ENCODE measurements at places on chromosomes 1 and 21. TPM values are rescaled to one million over a fixed set of nuclear protein-coding genes. Genes with fewer than 3 reads are reported as not detected.

The TSSK3 gene
- 2.0 TPM for polyA plus RNA-seq

DNA sequence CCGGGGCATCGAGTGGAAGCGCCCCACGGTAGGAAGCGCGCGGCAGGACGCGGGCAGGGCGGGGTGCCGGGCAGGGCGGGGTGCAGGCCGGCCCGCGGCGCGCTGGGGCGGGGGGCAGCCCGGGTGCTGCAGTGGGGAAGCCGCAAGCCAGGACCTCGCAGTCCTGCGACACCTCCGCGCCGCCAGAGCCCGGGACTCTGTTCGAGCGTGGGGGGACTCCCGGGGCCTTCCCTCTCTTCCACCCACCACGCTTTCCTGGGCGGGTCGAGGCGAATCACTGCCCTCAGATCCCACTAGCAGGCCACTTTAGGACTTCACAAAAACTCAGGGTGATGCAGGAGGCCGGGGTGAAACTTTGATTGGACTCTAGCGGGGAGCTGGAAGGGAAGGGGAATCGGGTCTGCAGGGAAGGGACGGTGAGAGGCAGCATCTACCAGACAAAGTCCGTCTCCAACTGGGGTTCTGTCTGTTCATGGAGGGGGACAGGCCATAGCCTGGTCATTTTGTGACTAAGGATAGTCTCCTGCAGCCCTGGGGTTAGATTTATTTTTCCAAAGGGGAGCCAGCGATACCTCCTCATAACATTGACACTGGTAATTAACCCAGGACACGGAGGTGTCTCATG is 623 bp downstream of the CAPN2 start:
- no peak for DNase-seq

The SLC25A24 gene
- polyA plus RNA-seq: 59.3 TPM

The HSD3B1 gene
- polyA plus RNA-seq: not detected

GRCh38 chr1:177209357-177209756 is 38.6 kb downstream of the BRINP2 start:
- DNase-seq: peak; percentile 11

Measured in left renal cortex interstitium (tissue), 4 donors.